Inflammatory macrophage (primary cell): ENCODE measurements at places on chromosomes 4 and X.
A peak's percentile ranks its signal among the peaks of the same experiment; 100 is the strongest.

- no peak for DNase-seq
Measured at GRCh38 chr4:78337244-78338020, 214.1 kb upstream of the ANXA3 start.

GRCh38 chr4:147137280-147137679 lies 191.6 kb upstream of the TTC29 start:
- no peak for DNase-seq

- peak; percentile 77 for DNase-seq
Measured at GRCh38 chrX:10168226-10168625, 11.5 kb downstream of the CLCN4 start.

GRCh38 chr4:141215030-141215429 lies 5.7 kb upstream of the ZNF330 start:
- DNase-seq = no peak

GRCh38 chr4:138537731-138538490 lies 295.8 kb upstream of the SLC7A11 start:
- no peak for DNase-seq

DNA sequence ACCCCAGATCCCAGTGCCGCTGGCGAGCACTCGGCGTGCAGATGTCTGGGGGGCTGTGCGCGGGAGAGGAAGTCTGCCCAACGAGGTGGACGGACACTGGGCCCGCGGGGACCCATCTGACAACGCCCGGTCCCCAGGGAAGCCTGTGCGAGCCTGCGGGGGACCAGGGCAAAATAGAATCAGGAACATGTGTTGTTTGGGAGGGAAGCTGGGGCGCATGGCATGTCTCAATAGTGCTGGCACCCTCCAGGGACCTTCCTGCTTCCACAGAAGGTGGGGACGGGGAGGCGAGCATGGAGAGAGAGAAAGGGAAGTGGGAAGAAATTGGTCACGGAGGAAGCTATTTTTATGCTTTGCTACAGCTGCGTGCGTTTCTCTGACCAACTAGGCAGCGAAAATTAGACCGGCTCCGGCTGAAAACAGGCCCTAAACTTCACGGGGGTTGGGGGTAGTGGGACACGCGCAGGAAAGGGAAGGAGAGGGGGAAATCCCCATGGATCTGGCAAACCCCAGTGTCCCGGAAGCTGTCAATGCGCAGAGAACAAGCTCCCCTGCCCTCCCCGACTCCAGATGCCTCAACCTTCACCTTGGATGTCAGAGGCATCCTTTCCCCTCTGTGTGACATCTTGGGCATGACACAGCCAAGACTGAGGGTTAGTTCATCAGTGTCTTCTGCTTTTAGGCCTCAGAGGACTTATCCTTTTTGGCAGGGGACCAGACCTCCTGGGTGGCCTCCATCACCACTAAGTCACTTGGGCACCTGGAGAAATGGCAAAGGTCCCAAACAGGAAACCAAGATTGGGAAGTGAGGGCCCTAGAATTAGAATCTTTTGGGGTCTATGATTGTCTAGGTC lies 169.8 kb upstream of the BCOR start:
- DNase-seq = peak; percentile 43
